ENCODE measurements at places on chromosomes 7 and 10.

- DNase-seq, result no peak
Observed at GRCh38 chr10:60044242-60044641, 137.9 kb upstream of the CCDC6 start.

DNA sequence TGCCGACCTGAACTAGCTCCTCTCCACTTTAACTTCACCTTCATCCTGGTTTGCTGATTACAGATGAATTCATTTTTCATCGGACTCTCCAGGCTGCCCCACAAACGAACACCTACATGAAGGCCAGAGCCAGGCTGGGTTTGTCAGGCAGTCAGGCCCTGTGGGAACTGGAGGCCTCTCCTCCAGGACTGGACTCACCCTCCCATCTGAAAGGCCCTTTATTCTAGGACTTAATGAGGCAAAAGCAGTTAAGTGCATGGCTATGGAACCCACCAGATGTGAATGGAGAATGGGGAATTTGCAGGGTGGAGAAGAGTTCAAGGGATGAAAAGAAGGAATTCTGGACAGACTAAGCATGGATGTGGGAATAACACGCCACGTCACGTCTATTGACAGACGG lies 170.8 kb downstream of the ARHGAP12 start:
- DNase-seq, result no peak

GRCh38 chr7:11786186-11786585 lies 45.8 kb downstream of the THSD7A start:
- DNase-seq, result no peak

DNA sequence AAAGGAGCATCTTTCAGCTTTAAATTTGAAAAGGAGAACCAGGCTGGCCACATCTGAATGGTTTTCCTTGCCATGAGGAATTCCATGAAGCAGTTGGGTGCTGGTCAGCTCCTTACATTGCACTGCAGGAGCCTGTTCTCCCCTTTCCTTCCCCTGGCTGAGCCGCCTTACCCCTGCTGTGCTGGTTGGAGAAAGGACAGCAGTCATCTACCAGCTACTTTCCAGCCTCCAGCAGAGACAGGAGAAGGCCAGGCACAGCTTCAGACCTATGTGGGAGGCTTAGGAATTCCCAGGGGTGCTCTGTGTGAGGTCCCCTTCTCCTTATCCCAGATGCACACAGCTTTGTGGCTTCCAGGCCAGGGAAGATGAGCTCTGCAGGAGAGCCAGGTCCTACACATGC lies 4.7 kb downstream of the C10orf71 start:
- no peak for DNase-seq

- DNase-seq, result no peak
Observed at GRCh38 chr7:131961054-131961680, 404.7 kb upstream of the PODXL start.

DNA sequence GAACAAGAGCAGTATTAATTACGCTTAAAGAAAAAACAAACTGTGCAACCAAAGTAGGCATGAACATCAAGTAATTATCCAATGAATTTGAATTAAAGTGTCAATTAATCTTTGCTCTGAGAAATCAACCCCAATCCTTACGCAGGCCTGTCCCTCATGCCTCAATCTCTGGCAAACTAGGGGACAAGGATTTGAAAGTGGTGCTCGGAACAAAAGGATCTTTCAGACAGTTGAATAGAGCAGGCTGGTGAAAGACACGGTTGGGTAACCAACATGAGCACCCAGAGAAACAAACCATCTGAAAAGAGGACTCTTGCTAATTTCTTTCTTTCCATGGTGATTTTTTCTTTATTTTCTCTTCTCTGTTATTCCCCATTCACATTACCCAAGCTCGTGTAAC lies 203.5 kb upstream of the PHF14 start:
- no peak for DNase-seq

DNA sequence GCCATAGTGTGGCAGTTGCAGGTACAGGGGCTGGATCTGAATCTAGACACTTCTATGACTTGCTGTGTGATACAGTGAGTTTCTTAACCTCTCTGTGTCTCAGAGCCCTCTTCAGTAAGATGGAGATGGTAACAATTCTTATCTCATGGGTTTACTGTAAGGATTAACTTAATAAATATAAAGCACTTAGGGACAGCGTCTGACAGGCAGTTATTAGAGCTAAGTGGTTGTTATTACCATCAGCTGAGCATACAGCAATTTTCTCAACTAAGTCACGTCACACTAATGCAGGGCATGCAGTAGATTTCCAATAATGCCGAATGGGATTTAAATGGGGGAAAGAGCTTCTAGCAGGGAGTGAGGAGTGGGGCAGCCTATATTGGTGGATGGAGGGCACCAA lies 162.6 kb downstream of the SH2D4B start:
- no peak for DNase-seq

- DNase-seq, result no peak
Observed at GRCh38 chr7:44965441-44965903, 13.3 kb downstream of the MYO1G start.

GRCh38 chr10:111356571-111356970 lies 279.7 kb downstream of the ADRA2A start:
- no peak for DNase-seq

DNA sequence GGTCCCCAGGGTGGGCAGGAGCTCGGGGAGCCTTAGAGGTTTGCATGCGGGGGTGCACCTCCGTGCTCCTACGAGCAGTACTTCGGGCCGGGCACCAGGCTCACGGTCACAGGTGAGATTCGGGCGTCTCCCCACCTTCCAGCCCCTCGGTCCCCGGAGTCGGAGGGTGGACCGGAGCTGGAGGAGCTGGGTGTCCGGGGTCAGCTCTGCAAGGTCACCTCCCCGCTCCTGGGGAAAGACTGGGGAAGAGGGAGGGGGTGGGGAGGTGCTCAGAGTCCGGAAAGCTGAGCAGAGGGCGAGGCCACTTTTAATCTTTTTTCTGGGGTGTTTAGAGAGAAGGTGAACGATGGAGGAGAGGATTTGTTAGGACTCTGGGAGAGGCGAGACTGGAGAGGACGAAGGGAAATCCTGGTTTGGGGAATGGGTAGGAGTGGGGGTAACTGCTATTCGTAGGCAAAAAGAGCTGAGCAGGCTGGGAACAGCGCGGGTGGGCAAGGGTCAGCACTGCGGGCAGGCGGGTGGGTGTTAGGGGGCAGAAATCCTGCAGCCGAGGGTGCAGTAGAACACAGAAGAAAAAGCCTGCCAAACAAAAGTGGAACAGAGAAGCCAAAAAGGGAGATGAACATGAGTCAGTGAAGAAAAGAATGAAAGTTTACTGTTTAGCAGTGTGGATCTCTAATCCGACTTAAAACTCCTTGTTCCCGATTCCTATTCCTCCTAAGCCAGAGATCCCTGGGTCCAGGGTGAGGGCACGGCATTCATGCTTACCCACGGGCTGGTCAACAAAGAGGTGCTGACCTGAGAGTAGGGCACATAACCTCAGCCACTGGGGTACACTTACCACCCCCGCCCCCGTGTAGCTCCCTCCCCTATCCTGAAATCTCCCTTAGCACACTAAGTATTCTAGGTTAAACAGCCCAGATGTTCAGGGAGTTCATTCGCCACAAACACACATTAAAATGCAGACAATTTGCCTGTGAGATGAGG lies 26.9 kb downstream of the PRSS2 start:
- no peak for DNase-seq

GRCh38 chr10:13724484-13724883 lies 137.7 kb downstream of the PRPF18 start:
- DNase-seq, result no peak

- DNase-seq, result no peak
Observed at GRCh38 chr7:100571829-100572116, 1.9 kb downstream of the SAP25 start.

GRCh38 chr10:130025811-130026485 lies 61.9 kb upstream of the EBF3 start:
- no peak for DNase-seq

- no peak for DNase-seq
Observed at GRCh38 chr10:5788969-5789368, 24.3 kb downstream of the GDI2 start.

GRCh38 chr7:50660040-50660829 lies 95.0 kb upstream of the DDC start:
- DNase-seq, result no peak

GRCh38 chr10:103820101-103821062 lies 35.0 kb downstream of the SH3PXD2A start:
- DNase-seq, result no peak

- DNase-seq, result no peak
Observed at GRCh38 chr10:100978901-100979195, 8.4 kb downstream of the MRPL43 start.

GRCh38 chr10:78658645-78659597 lies 409.8 kb upstream of the ZMIZ1 start:
- no peak for DNase-seq

DNA sequence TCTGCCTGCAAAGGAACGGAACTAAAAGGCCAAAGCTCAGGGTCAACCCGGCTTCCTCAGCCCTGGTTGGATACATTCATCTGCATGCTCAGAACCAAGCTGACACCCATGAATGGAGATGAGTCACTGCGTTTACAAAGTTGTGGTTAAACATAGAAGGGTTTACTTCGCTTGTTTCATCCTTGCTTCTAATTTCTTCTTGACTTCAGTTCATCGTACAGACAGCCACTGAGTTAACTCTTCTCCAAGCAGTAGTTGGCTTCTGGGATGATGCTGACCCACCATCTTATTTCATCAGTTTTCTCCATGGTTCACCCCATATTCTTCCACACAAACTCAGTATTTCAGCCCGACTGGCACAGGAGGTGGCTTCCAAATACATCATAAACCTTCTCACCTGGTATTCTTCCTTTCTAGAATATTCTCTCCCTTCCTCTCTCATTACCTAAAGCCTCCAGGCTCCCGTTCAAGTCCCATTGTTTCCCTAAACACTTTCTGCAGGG lies 166.3 kb upstream of the RNF32 start:
- DNase-seq, result no peak

DNA sequence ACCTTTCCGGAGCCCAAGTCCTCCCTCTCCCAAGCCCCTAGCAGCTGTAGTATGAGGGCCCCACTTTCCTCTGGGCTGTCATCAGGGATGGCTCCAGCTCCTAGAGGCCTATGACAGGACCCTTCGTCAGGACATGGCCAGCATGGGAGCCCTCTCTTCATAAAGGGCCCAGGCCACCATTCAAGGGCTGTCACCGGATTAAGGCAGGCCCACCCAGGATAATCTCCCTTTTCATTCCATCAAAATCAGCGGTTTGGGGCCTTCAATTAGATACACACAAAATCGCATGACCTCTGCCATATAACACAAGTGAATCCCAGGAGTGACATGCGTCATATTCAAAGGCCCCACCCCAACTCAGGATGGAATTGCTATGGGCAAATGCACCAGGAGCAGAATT lies 12.2 kb upstream of the GDF10 start:
- DNase-seq, result no peak

DNA sequence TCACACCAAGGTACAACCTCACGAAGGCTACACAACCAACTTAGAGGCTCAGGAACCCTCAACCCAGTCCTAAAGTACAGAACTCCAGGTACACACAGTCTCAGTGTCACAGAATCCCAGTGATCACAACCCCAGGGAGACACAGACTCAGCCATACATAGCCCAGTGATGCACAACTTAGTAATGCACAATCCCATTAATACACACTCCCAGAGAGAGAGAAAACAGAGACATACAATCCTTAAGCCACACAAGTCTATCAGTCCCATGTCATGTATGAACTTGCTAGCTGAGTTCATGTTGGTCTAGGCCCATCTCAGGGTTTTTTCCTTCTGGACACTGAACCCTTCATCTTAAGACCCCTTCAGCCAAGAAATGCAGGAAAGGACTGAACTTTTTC lies 4.6 kb downstream of the KCNIP2 start:
- no peak for DNase-seq
